Activated CD4-positive, alpha-beta T cell treated with anti-CD3 and anti-CD28 coated beads, Interleukin-2, amount 50 U/mL, for 48 hours (primary cell): ENCODE measurements at places on chromosomes 16 and 17.

- no peak for DNase-seq
Measured at GRCh38 chr17:68737761-68738443, 136.7 kb upstream of the FAM20A start.

DNA sequence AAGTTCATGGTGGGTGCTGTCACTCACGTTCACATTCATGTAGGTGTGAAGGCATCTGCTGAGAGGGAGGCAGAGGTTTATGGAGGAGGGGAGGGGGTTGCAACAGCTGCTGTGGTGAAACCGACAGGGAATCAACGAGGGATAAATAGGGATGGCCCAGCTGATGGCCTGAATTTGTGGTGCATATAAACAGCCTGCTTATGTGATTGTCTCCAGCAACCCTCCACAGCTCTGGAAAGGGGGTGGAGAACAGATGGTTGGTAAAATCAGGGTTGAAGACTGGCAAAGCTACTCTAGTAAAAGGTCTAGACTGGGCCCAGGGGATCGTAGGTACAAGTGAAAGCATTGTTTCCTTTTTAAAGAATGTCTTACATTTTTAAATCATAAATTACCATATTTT lies 53.7 kb downstream of the IQCK start:
- DNase-seq = no peak

DNA sequence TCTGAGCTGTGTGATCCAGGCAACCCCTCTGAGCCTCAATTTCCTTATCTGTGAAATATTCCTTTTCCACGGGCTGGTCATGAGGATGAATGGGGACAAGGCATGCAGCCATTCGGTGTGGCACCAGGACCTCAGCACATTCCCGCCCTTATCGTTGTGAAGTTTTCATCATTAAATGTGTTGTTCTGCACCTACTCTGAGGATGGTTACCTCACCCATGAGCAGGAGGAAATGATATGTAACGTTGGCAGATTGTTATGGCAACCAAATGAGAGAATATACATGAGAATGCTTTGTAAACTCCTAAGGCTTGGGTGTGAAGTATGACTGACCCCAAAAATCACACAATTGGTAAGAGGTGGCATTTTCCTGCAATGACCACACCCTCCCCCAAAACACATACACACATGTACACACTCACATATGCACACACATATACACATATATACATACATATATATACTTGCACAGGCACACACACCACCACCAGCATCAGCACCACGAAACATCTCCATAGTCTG lies 39.5 kb downstream of the SMARCE1 start:
- peak; percentile 20 for DNase-seq

GRCh38 chr17:31062346-31062745 lies 32.4 kb upstream of the NF1 start:
- no peak for DNase-seq

DNA sequence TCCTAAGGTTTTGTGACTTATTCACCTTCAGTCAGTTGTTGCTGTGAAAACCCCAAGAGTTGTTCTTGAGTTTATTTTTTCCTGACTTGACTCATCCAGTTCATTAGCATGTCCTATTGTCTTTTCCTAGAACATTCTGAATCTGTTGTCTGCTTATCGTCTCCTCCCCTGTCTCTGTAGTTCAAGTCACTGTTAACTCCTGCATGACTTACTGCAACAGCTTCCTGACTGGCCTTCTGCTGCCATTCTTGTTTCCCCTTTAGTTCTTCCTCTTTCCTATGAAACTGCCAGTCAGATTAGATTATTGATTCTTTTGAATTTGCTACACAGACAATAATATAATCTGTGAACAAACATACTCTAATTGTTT lies 161.5 kb downstream of the FTO start:
- no peak for DNase-seq

- no peak for DNase-seq
Measured at GRCh38 chr16:76335180-76335974, 58.2 kb downstream of the CNTNAP4 start.

DNA sequence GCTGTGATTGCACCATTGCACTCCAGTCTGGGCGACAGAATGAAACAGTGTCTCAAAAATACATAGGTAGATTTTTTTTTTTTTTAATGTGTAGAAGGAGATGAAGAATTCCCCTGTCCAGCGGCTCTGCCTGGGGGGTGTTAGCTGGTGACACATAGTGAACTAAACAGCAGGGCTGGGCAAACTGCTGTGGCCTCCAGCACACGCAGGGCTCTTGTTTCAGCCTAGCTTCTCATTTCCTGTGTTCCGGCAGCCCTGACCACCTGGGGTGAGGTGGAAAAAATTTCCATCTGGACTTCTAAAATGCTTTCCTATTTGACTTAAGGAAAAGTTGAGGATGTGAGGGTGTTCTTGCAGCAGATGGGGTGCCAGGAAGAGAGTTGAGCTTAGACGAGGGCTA lies 33.3 kb upstream of the RGS9 start:
- DNase-seq = no peak

- DNase-seq = peak; percentile 82
Measured at GRCh38 chr16:87780385-87780989, 14.7 kb upstream of the KLHDC4 start.

DNA sequence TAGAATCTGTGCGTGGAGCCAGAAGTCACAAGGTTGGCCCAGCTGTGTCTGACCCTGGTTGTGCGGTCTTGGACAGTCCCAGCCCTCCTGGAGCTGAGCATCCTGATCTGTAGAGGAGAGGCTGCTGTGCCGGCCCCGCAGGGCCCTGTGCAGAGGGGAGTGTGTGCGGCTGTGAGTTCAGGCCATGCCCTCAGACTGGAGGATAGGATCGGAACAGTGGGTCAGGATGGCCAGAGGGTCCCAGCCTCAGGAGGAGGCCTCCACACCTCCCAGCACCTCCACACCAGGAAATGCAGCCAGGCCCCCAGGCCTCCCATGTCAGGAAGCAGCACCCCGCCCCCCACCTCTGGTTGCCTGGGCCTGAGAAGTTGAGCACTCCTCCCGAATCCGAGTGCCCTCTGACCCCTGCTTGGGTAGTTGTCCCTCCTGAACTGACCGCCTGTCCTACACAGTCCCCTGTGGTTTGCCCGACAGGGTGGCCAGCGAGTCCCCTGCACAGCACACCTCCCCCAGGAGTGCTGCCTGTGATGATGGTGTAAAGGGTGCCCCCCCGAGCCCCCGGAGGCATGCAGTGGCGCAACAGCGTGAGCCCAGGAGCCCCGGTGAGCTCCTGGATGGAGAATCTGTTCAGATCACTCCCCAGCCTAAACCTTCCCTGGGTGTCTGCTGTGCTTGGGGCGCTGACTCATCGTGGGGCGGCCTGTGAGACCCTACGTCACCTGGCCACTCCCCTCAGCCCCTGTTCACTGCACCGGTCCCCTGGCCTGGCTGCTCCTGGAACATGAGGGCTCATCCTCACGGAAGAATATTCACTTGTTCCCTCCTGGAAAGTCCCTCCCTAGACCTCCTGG lies 285.2 kb downstream of the SEC14L1 start:
- no peak for DNase-seq

DNA sequence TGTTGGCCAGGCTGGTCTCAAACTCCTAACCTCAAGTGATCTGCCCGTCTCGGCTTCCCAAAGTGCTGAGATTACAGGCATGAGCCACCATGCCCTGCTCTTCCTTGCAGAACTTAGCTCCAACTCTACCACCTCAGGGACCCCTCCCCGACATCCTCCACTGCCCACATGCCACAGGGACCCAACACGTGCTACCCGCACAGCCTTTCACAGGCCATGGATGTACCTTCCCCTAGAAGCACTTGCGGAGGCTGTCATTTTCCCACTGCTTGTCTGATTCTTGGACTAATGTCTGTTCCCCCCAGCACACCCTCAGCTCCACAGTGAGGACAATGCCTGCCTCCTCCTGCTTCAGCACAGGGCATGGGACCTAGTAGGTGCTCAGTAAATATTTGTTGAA lies 147.4 kb downstream of the ZNF423 start:
- DNase-seq = no peak

DNA sequence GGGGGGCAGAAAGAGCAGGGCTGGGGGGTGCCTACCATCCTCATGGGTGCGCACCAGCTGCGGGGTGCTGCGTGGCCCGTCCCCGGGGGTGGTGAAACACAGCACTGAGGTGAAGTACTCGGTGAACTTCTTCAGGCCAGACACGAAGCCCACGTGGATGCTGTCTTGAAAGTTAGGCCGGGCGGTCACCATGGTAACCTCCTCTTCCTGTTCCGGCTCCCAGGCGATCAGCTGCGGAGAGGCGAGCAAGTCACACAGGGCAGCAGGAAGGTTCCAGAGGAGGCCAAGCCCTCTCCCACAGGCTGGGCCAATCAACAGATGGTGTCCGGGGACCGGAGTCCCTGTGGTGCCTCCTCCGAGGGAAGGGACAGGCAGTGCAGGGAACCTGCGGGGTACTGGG lies 90.1 kb upstream of the CDC42EP4 start:
- no peak for DNase-seq

GRCh38 chr16:1784977-1785845 lies 2.5 kb downstream of the NUBP2 start:
- DNase-seq = no peak

- DNase-seq = no peak
Measured at GRCh38 chr17:22469101-22469880, 777.0 kb downstream of the KCNJ18 start.

DNA sequence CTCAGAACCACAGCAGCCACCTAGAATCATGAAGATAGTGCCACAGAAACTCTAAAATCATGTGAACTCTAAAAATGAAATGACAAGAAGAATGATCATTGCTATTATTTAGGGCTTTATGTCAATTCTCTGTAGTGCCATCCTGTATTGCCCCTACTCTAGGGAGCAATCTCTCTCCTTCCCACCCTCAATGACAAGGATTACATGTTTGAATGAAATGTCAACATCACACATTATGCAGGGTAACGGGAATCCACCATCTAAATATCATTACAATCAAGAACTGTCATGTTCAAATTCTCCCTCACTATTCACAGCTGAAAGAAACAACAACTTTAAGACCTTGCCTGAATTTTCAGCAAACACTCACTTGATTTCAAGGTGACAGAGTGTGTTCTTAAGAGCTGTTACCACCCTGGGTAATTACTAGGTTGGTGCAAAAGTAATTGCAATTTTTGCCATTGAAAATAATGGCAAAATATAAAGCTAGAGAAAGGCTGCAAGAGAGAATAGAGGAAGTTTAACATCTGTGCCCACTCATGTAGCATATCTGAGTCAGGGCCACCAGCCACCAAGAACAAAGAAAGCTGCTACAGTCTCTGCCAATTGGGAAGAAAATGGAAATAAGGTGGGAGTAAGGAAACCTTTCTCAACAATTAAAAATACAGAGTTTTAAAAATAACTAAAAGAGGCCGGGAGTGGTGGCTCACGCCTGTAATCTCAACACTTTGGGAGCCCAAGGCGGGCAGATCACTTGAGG lies 112.8 kb upstream of the PSMD7 start:
- no peak for DNase-seq

DNA sequence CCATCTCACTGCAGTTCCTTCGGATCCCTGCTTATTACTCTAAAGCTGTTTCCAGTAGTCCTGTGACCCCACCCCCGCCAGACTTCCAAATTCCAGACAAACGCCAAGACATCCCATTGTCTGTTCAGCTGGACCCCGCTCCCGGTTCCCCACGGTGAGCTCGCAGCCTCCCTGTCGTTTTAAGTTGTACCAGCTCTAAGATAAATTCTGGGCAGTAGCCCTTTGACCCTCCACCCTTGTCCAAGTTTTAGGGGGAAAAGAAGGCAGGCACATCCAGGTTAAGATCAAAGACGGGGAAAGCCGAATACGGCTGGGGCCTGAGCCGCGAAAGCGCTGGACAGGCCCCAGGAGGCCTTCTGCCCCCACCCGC lies 589 bp downstream of the ARL6IP1 start:
- DNase-seq = no peak

DNA sequence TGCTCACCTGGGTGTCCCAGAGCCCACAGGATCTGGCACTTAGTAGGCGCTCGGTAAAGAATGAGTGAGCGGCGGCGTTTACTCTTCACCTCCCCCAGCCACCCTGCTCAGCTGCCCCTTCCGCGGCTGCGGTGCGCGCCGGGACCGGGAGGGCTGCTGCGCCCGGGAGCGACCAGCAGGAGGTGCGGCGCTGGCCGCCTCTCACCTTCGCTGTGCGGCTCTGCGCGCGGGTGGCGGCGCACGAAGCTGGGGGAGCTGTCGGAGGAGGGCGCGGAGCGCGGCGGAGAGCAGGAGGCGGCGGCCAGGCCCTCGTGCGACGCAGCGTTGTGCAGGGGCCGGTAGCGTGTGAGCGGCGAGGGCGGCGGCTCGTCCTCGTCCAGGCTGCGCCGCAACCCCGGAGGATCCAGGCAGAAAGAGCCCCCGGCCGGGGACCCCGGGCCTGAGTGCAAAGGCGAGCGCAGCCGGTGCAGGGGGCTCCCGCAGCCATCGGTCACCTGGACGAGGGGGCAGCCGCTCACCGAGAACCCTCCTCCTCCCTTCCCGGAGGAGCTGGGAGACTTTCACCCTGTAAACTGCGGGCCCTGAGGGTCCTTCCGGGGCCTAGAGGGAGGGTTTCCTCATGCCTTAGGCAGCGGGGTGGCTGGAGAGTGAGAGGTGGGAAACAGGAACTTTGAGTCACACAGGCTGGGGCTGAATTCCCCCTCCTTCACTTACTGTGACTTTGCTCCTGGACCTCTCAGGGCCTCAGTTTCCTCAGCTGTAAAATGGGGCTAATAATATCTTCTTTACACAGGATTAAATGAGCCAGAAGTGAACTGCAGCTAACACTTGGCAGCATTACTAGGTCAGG lies 12.5 kb downstream of the SAMD14 start:
- DNase-seq = peak; percentile 66

DNA sequence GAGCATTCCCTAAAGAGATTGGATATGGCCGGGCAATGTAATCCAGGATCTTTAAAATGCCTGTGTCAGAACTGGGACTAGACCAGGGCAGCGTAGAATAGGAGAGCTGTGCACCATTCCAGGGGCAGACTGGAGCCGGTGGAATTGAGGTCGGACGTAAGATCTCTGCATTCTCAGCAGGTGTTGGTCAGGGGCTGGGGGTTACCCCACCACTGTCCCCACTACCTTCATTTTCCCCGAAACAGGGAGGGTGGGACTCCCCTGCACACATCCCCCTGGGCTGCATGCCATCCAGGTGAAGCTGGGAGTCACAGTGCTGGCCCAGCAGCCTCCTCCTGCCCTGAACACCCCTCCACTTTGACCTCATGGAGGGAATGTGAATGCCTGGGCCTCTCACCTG lies 17.8 kb downstream of the OSBPL7 start:
- DNase-seq = no peak

- no peak for DNase-seq
Measured at GRCh38 chr17:9974448-9975381, 69.6 kb upstream of the RCVRN start.

GRCh38 chr16:303760-304505 lies 21.0 kb downstream of the PDIA2 start:
- no peak for DNase-seq

DNA sequence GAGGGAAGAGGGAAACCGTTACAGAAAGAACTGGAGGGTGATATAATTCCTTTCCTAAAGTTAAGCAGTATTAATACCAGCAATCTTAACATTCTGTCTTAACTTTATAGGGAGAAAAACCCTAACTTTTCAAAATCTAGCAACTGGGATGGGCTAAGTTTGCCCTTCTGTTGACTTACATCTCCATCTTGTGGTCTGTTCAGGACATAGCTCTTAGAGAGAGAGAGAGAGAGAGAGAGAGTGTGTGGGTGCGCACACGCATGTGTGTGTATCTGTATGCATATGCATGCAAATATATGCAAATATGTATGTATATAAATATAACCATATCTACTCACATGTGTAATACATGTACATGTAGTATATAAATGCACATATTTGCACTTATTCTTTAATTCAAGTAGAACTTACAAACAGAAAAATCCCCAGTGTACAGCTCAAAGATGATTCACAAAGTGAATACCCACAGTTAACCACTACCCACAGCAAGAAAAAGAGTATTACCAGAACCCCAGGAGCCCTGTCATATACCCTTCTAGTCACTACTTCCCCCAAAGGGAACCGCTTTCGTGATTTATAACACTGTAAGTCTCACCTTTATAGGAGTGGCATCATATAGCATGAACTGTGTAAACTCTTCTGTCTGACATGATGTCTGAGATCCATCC lies 46.5 kb downstream of the STX8 start:
- DNase-seq = no peak
